ENCODE measurements at places on chromosomes 16 and 17. TPM values are rescaled to one million over a fixed set of nuclear protein-coding genes. Genes with fewer than 3 reads are reported as not detected.

Gene CMTM4
- 3.2 TPM for total RNA-seq

Gene PRR35
- not detected for total RNA-seq

Gene ATAD5
- 35.8 TPM for total RNA-seq

Gene NDUFAF8
- total RNA-seq, result 68.0 TPM

Gene TEDC2
- total RNA-seq, result 14.8 TPM

Gene ARL16
- 12.6 TPM for total RNA-seq

Gene ETV4
- 0.56 TPM for total RNA-seq

Gene ACSM3
- 15.1 TPM for total RNA-seq

Gene LGALS9
- total RNA-seq, result 29.7 TPM

Gene NHLRC4
- 0.80 TPM for total RNA-seq

Gene CRYM
- total RNA-seq, result not detected

Gene NUPR1
- not detected for total RNA-seq

Gene NOXO1
- total RNA-seq, result not detected

Gene MT4
- total RNA-seq, result not detected

Gene ABCC6
- 0.24 TPM for total RNA-seq

Gene TNRC6C
- 15.6 TPM for total RNA-seq

Gene SECTM1
- total RNA-seq, result 16.4 TPM

Data from activated T-helper 17 cell treated with anti-CD3 and anti-CD28 coated beads, Interleukin-2, amount 50 U/mL, for 72 hours (primary cell).